K562 (cell line): ENCODE measurements at places on chromosomes 1 and 21. TPM values are rescaled to one million over a fixed set of nuclear protein-coding genes. Genes with fewer than 3 reads are reported as not detected.

DNA sequence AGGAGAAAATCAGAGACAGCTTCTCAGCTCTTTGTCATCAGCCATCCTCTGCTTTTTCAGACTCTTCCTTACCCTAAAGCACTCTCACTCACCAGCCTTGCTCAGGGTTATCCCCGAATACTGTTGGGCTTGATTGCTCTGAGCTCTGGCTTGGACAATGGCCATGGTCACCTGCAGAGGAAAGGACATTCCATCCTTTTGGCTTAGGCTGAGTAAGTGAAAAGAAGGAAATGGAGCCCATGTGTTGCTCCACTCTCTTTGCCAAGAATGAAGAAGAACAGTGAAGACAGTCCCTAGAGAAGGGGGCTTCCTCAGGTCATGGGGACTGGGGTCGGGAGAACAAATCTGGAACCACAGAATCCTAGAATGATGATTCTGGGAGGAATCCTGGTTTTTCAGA is 2.3 kb downstream of the MTMR11 start:
- DNase-seq, result no peak

DNA sequence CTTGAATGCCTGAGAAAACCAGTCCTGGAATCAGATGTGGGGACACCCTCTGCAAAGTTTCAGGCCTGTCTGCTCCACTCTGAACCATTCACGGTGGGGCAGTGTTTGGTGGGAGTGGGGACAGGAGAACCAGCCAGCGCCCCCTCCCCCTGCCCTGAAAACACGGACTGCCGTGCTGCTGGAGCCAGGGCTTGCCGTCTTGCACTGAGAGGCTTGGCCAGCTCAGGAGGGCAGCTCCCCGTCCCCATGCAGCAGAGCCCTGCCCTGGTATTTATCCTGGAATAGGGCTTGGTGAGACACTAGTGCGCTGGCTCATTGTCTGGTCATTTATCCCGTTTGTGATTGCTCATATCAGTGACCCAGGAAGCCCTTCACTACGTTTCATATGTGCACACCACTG is 3.9 kb downstream of the S100B start:
- DNase-seq, result no peak

MAGI3 gene
- 6.1 and 6.5 TPM in 2 replicates for total RNA-seq

DNA sequence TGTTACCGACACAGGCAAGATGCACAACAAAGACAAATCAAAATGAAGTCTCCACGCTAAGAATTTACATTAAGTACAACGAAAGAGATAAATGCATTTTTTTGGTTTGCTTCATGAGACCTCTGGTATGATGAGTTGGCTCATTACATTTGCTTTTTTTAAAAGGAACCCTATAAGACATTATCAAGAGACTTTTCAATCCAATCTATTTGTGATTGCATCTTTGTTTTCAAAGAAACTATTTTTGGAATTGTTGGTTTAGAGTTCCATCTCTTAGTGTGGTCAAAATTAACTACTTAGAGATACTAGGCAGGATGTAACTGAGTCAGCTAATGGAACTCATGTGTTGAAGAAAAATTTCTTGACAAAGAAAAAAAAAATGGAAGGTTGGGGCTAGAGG is 200.1 kb downstream of the ZC3H11B start:
- no peak for DNase-seq

DNA sequence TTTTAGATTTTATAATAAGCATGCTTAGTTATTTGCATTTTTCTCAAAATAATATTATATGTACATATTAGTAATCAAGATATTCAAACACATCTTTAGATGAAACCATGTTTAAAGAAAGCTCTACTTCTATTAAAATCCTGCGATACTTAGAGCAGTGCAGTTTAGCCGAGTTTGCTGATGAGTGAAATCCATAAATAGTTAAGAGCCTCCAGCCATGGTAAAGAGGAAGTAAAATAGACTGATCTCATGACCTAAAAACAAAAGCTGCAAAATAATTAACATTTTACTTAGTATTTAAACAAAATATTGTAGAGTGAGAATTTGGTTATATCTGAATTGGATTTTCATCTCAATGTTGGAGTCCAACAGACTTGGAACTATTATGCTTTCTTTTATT is 147.4 kb upstream of the NRIP1 start:
- no peak for DNase-seq

DNA sequence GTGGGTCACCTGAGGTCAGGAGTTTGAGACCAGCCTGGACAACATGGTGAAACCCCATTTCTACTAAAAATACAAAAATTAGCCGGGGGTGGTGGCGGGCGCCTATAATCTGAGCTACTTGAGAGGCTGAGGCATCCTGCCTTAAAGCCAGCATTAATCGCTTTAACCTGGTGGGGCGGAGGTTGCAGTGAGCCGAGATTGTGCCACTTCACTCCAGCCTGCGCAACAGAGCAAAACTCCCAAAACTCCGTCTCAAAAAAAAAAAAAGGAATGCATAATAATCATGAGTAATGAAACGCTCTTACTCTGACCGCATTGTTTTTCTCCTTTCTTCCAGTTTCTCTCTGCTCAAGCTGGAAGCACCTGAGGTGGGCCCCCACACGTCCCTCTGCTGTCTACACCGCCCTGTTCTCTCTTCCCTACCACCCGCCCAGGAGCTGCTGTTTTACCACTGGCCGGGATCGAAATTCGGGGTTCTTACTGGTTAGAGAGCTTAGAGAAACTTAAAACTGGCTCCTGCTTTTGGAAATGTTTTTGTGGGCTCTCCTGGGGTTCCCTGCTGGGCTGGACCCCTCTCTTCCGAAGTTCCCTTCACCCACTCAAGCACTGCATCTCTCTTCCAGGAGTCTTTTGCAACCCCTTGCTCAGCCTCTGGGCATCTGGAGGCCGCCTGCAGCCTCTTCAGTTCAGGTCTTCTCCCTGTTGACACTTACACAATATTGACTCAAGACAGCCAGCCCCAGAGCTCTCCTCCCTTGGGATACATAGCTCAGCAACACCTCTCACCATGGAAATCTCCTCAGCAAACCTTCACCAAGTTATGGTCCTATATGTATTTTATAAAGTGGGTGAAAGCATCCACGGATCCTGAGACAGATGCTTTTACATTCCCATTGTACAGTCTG is 62.5 kb downstream of the FAM163A start:
- DNase-seq, result no peak

DNA sequence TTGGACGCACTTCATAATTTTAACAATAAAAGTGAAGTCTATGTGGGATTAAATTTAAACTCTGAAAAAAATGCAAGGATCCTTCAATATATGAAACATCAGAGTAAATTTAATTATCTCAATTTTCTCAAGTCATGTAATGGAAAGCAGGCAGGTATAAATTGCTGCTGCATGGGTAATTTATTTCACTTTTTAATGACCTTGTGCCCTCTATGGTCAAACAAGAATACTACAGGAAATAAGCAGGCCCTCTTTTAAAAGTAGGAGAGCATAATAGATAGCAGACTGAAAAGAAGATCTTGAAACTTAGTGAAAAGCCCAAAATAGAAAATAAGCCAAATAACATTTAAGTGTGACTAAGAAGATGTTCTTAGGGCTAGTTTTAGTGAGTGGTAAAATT is 22.9 kb downstream of the BCAS2 start:
- peak; percentile 37 for DNase-seq

PKNOX1 gene
- total RNA-seq, result 11.7 and 14.9 TPM in 2 replicates

- DNase-seq, result no peak
Observed at GRCh38 chr1:59481881-59482505, 185.1 kb downstream of the FGGY start.

FCER1G gene
- total RNA-seq, result 0.31 TPM in 1 of 2 replicates, not detected in the other

FCRL4 gene
- total RNA-seq, result not detected in 2 replicates

HSPA13 gene
- total RNA-seq, result 24.7 TPM in 2 replicates
